T-helper 17 cell (primary cell): ENCODE measurements at places on chromosomes 7 and 10.

DNA sequence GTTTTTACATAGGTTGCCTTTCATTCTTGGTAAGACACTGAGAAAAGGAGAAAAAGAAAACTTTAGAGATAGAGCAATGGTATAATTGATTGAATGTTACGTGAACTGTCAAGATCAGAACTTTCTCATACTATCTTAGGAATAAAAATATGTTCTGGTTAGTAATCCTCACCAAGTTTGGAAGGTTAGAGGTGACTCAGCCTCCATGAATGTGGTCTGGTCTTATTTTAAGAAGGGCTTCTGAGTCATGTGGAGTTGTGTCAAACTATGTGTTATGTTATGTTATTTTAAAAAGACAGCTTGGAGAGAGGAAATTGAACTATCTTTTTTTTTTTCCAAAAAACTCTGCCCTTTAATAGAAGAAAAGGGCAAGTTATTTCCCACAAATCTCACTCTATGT, 458.6 kb upstream of the KLF6 start:
- no peak overlapping the region for H3K4me3 ChIP-seq
- H3K4me1 ChIP-seq: peaks cover 11% of the 10 kb centered on the region
- no peaks in the 10 kb centered on the region for H3K27me3 ChIP-seq
- no peak for DNase-seq
- H3K27ac ChIP-seq: no peak overlapping the region
- no peaks in the 10 kb centered on the region for H3K36me3 ChIP-seq

DNA sequence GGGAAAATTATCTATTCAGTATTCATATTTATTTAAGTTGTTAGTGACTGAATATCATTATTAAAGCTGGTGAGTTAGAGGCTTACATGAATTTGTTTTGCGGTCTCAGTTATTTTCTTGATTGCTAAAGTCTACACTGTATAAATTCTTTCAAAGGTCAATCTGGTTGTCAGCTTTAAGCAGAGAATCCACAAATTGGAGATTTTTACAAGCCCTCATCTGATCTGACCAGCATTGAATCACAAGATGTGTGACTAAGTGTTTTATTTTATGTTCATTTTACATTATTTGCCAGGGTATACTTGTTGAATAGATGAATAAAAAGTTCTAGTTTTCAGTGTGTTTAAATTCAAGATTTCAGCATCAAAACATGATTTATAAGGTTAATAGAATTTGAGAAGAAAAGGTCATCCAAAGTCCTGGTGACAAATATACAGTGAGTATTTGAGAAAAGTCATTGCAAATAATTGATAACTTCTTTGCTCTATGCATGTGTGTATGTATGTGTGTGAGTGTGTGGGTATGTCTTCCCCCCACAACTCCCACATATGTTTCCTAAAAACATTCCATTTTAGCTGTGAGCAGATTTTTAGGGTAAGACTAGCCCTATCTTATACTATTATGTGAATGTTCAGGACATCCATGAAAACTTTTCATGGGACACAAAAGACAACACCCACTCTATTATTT, 4.4 kb downstream of the SEMA3A start:
- no peaks in the 10 kb centered on the region for H3K36me3 ChIP-seq
- H3K27me3 ChIP-seq: no peaks in the 10 kb centered on the region
- no peak for DNase-seq
- H3K4me3 ChIP-seq: no peak overlapping the region
- H3K4me1 ChIP-seq: peaks cover 2% of the 10 kb centered on the region
- no peak overlapping the region for H3K27ac ChIP-seq

DNA sequence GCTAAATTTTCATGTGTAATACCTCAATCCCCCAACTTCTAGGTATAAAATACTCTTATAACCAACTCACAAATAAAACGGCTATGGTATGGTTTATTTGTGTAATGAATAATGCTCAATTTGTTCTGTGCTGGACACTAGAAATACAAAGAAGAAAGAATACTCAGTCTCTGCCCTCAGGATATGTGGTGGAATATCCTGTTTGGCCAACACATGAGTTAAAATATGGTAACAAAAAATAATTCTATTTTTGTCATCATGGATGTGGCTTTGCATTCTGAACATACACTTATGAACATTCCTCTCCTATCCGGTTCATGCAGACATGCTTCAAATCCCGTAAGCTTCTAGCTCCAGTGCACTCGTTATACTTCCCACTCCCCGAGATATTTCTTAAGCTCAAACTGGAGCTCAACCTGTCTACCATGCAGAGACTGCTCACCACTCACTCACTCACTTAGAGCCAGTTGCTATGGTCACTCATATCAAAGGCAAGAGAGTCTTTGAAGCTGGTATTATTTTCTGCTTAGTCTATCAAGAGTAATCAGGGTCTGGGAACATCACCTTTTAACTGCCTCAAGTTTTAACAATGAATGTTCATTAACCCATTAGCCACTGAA, 53.8 kb upstream of the SLC16A12 start:
- H3K27me3 ChIP-seq: no peaks in the 10 kb centered on the region
- no peak overlapping the region for H3K27ac ChIP-seq
- no peaks in the 10 kb centered on the region for H3K36me3 ChIP-seq
- DNase-seq: no peak

DNA sequence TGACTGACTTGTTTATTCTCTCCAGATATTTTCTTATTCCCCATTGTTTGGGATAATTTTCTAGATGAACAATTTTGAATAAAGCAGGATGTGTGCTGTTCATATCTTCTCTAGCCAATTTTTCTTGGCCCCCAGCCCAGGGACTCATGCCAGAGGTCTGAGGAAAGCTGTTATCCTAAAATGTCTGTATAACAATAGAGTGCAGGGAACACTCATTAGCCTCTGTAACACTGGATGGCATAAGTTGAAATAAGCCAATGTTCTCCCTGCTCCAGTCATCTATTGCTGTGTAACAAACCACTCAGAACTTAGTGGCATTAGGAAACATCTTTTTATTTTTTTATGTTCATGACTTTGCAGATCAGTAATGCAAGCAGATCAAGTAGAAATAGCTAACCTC, 121.7 kb upstream of the TRIM24 start:
- no peaks in the 10 kb centered on the region for H3K27me3 ChIP-seq
- no peaks in the 10 kb centered on the region for H3K4me1 ChIP-seq
- no peak overlapping the region for H3K4me3 ChIP-seq

GRCh38 chr10:76869931-76870330, 767.7 kb downstream of the KCNMA1 start:
- H3K27me3 ChIP-seq: no peaks in the 10 kb centered on the region
- H3K36me3 ChIP-seq: no peaks in the 10 kb centered on the region
- H3K4me1 ChIP-seq: no peaks in the 10 kb centered on the region
- H3K27ac ChIP-seq: no peak overlapping the region
- no peak for DNase-seq

DNA sequence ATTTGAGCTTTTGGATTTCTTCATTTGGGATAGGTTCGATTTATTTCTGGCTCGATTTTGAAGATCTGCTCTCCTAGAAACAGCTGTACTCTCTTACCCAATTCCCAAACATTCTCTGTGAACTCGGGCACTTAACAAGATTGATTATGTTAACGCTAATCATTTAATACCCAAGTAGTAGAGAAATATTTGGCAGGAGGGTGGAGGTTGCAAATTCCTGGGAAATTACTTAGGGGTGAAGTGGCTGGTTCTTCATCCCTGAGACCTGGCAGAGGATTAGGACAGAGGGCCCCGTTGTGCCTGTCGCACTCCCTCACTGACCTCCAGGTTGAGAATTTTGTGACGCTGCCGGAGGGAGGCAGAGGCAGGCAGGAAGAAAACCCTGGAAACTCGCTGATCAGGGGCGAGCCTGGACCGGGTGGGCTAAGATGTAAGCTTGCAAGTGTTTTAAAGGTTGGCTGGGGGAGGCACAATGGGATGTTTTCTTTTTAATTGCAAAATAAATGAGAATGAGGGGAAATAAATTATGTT, 182.6 kb downstream of the TCF7L2 start:
- H3K4me1 ChIP-seq: peaks cover 5% of the 10 kb centered on the region
- no peak overlapping the region for H3K4me3 ChIP-seq
- peaks cover 4% of the 10 kb centered on the region for H3K36me3 ChIP-seq
- no peak overlapping the region for H3K27ac ChIP-seq

DNA sequence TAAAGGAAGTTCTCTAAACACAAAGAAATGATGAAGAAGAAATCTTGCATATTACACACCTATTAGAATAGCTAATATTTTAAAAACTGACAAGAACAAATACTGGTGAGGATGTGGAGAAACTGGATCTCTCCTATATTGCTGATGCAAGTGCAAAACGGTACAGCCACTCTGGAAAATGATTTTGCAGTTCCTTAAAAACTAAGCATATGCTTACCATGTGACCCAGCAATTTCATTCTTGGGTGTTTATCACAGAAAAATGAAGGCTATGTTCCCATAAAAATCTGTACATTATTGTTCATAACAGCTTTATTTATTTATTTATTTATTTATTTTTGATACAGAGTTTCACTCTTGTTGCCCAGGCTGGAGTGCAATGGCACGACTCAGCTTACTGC, 14.9 kb upstream of the PLEKHA1 start:
- DNase-seq: no peak
- no peaks in the 10 kb centered on the region for H3K36me3 ChIP-seq
- no peak overlapping the region for H3K4me3 ChIP-seq
